ENCODE measurements at places on chromosomes 3 and 15.

DNA sequence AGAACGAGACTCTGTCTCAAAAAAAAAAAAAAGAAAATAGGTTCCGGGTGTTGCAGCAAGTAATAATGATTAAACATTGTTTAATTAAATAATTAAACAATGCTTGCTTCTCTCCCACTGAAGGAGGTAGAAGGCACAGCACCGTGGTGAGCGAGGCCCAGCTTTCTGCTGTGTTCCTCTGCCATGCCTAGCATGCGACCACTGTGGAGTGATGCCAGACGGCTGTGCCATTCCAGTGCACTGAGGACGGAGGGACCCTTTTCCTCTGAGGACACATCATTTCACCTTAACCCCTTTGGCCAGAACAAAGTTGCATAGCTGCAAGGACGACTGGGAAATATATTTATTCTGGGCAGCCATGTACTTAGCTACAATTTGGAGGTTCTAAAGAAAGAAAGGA, 322.8 kb upstream of the TPRG1 start:
- DNase-seq, result no peak

DNA sequence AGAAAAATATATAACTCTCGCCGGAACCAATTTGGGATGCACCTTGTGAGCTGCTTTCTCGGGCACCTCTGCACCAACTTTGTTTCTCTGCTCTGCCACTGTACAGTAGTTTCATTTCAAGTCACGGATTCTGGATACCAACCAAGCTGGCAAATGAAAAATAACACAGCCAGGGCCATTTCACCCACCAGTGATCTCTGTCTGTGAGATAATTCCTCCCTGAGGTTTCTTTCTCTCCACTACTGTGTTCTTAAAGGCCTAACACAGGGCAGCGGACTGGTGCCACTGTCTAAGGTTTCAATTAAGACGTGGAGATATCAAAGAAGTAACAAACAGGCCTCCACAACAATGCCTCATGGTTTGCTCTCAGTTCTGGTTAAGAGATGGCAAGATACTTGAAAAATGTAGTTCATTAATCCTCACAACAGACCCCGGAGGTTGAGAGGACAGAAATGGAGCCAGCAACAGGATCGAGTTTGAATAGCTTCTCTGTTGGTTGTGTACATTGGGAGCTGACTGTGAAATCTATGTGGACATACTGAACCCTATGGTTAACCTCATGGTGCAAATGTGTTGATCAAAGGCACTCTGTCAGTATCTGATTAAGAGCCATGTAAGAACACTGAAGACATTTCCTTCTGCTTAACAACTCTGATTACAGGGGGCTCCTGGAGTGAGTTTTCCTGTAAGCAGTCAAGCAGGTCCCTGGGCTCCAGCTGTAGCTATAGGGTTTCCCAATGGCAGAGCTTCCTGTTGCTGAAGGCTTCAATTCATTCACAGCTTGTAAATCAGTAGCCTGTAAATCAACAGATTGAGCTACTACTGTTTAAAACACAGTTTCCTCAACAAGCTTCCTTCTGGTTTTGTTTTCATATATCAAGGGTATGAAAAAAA, 470.5 kb downstream of the EPHA3 start:
- no peak for DNase-seq

GRCh38 chr3:71244153-71244825, 339.2 kb downstream of the FOXP1 start:
- DNase-seq, result no peak

GRCh38 chr3:138360869-138361525, 12.6 kb downstream of the MRAS start:
- no peak for DNase-seq

- DNase-seq, result no peak
These were observed 109.7 kb downstream of the GALK2 start for GRCh38 chr15:49279521-49280456.

DNA sequence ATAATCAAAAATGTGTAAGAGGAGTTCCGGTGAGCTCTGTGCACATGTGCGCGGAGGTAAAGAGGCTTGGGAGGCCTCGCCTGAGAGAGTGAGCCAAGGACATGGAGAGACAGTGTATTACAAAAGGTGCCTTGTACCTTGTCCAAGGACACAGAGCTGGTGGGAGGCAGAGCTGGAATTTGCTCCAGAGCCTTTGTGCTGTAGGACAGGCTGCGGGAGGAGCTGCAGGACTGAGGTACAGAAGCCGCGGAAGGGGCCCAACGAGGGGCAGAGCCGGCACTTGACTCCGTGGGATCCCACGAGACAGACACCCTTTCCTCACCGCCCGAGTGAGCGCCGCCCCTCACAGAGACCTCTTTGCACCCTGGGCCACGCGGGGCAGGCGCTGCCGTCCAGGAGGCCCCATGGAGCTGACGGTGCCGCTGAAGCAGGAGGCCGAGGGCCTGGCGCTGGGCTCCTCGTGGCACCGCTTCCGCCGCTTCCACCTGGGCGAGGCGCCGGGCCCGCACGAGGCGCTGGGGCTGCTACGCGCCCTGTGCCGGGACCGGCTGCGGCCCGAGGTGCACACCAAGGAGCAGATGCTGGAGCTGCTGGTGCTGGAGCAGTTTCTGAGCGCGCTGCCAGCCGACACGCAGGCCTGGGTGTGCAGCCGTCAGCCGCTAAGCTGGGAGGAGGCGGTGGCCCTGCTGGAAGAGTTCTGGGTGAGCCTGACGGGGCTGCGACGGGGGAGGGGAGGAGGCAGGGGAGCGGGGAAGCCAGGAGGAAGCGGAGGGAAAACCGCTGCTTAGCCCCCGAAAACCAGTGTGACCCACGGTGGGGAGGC, 68.7 kb downstream of the SLTM start:
- DNase-seq, result no peak

GRCh38 chr15:90860942-90861675, 7.3 kb upstream of the FURIN start:
- DNase-seq, result no peak

DNA sequence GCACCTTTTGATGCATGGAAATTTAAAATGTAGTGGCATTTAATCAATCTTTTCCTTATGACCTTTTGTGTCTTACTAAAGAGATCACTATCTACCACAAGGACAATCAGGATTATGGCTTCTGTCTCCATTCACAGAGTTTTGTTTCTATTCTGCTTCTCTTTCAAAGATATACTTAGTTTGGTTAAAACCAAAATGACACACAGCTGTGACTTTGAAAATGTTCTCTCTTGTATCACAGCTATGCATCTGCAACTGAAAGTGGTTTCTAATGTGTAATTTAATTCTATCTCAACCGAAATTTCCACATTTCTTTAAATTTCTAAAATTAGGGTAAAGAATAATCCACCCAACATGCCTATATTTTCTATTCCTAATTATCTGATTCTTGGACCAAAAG, 27.7 kb downstream of the HLTF start:
- no peak for DNase-seq

GRCh38 chr15:57890878-57891277, 174.6 kb downstream of the ALDH1A2 start:
- no peak for DNase-seq

GRCh38 chr3:55162031-55162795, 234.4 kb upstream of the LRTM1 start:
- no peak for DNase-seq

DNA sequence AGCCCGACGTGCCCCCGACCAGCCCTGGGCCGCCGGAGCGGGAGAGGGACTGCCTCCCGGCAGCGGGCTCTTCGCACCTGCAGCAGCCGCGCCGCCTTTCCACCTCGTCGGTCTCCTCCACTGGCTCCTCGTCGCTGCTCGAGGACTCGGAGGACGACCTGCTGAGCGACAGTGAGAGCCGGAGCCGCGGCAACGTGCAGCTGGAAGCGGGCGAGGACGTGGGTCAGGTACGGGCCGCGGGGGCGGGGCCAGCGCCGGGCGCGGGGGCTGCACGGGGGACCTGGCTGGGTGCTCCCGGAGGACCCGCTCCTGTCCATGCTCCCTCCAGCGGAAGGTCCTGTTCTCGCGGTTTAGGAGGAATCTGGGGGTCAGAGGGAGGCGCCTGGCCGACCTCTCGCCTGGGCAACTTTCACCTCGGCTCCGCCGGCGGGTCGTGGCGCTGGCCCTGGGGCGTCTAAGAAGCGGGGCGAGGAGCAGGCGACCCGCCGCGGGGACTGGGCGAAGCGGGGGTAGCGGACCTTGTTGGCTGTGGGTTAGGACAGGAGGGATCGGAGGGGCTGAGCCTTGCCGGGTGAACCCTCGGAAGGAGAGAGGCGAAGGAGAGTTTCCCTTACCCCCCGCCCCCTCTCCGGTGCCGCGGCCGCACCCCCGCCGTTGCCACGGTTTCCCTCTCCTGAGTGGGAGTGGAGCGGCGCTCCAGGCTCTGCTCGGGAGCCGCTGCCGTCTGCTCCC, 682 bp downstream of the ITPKA start:
- no peak for DNase-seq

- no peak for DNase-seq
These were observed 297 bp downstream of the PRC1 start for GRCh38 chr15:90994059-90994416.

DNA sequence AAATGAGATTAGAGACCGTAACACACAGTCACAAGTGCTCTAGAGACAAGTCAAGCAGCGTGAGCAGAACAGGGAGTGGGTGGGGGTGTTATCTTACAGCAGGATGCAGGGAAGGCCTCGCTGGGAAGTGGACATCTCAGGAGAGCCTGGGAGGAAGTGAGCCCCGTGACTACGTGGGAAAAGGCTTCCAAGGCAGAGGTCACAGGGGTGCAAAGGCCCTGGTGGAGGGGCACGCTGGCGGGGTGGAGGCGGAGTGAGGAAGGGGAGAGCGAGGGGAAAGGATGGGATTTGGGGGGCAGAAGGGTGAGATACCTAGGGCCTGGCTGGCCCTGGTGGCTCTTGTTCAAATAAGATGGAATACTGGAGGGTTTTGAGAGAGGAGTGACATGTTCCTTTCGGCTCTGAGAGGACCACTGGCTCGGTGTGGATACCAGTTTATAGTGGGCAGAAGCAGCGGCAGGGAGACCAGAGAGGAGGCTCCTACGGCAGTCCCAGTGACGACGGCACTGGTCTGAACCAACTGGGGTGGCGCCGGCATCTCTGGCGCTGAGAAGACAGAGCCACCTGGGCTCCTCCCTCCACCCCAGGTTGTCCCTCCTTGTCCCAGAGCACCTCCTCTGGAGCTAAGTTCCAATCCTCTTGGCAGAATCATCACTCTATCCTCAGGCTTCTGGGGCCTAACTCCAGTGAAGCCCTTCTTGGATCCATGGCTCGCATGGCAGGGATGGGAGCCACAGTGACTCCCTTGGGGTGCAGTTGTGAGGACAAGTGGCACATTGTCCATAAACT, 266.2 kb upstream of the LYSMD4 start:
- DNase-seq, result no peak

- DNase-seq, result no peak
These were observed 23.9 kb downstream of the SSR3 start for GRCh38 chr3:156530980-156531379.

DNA sequence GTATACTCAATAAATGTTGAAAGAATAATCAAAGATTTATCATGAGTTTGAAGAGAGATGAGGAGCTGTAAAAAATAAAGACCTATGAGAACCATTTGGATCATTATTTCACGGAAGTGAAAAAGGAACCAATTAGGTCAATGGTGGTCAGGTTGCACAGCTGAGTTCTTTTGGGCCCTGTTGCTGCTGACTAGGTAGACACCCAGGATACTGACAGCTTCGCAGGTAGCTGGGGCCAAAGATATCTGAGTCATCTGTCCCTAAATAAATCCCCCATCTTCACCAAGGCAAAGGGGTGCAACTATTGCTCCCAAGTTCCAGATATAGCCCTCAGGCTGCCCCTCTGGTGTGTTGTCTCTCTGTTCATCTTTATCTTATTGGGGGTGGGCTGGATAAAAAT, 5.0 kb upstream of the ARL14 start:
- no peak for DNase-seq

- DNase-seq, result no peak
These were observed 65.3 kb upstream of the RAP2B start for GRCh38 chr3:153096731-153097131.

DNA sequence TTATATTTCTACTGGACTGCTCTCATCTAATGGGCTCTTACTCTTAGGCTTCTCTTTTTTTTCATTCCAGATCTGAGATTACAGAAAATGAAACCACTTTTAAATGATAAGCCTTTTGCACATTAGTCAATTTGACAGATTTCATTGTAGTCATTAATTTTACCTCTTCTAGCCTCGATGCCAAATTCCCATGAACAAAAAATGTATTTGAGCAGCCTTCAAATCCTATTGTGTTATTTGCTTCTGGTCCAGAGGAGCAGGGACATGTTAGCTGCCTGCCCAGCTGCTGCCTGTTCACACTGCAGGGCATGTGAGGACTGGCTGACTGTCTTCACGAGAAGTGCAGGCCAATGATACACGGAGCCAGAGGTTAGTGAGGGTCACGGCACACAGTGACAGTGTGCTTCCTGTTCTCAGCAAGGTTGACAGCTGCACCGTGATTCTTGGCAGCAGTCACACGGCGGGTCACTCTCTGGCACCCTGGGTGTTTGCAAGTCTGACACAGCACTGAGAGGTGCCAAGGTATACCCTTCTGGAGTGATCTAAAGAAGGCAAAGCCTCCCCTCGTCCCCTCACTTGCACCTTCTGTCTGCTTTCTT, 40.8 kb downstream of the KAT2B start:
- DNase-seq, result no peak

GRCh38 chr3:194421-194820, 2.1 kb upstream of the CHL1 start:
- DNase-seq, result no peak

GRCh38 chr3:5248822-5249221, 61.3 kb downstream of the EDEM1 start:
- no peak for DNase-seq

DNA sequence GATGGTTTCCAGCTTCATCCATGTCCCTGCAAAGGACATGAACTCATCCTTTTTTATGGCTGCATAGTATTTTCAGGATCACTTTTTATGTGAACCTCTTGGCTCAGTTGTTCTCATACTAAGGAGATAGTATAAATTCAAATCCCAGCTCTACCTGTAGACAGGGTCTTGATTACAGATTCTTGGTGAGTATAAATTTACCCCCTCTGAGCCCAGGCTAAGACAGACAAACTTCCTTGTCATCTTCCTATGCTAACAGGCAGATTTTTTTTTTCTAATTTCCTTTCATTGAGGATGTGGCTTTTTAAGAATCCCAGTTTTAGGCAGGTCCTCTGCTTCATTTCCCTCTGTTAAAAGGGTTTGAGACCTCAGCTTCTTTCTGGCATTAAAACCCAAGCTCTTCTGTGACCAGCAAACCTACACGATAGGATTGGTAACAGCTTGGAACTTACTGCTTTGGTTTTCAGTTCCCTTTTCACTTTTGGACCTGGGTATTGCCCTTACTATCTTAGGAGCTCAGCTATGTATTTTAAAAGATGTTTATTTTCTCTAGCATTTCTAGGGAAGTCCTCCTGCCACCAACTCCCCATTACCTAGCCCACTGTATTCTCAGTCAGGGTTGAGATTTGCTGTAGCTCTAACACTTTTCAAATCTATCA, 72.5 kb downstream of the VPS8 start:
- DNase-seq, result no peak

GRCh38 chr15:41564960-41565502, 6.0 kb downstream of the TYRO3 start:
- no peak for DNase-seq

GRCh38 chr3:141250828-141251227, 19.2 kb downstream of the PXYLP1 start:
- no peak for DNase-seq

Measured in activated T-helper 1 cell treated with anti-CD3 and anti-CD28 coated beads, Interleukin-2, amount 50 U/mL, for 16 hours (primary cell).